ENCODE measurements at places on chromosomes 16 and 17. TPM values are rescaled to one million over a fixed set of nuclear protein-coding genes. Genes with fewer than 3 reads are reported as not detected.

GRCh38 chr17:80813318-80813717 is 178.3 kb upstream of the CHMP6 start:
- DNase-seq = no peak

GRCh38 chr16:84919269-84919668 is 92.1 kb downstream of the ZDHHC7 start:
- no peak for DNase-seq

GRCh38 chr17:36824678-36825101 is 112.6 kb upstream of the LHX1 start:
- no peak for DNase-seq

The CLDN7 gene
- total RNA-seq = 1.2 TPM

DNA sequence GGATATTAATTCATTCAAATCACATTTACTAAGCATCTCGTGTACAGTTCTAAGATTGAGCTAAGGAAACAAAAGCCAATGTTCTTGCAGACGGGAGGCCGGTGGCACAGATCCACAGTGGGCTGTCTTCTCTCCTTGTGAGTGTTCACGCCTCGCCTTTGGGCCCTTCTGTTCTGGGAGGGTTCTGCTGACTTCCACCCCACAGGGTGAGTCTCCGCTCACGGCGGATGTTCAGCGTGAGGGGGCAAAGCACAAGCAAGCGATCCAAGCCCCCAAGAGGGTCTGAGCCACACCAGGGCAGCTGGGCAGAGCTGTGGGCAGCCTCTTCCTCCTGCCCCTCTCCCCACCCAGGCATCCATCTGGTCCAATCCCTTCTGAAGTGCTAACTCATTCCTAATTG is 84.3 kb upstream of the DOC2B start:
- no peak for DNase-seq

DNA sequence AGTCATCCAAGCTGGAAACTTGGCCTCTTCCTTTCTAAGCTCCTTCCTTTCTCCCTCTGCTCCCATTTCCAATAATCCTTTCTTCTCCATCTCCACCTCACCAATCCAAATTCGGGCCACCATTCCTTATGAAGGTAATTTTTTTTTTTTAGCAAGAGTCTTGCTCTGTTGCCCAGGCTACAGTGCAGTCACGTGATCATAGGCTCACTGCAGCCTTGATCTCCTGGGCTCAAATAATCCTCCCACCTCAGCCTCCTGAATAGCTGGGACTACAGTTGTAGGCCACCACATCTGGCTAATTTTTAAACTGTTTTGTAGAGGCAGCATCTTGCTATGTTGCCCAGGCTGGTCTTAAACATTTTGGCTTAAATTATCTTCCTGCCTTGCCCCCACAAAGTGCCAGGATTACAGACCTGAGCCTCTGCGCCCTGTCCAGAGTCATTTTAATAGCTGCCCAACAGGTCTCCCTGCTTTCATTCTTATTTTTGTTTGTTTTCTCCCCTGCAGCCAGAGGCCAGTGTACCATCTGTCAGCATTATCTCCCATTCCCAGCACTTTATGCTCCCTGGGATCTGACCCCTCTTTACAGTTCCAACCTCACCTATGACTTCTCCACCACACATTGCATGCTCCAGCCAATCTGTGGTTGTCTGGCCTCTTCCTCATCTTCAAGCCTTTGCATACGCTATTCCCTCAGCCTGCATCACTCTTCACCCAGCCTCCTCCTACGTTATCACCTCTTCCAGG is 2.3 kb upstream of the GP2 start:
- DNase-seq = no peak

GRCh38 chr16:10929853-10930754 is 12.2 kb downstream of the DEXI start:
- no peak for DNase-seq

The IRX6 gene
- total RNA-seq = 0.57 TPM

GRCh38 chr17:53032861-53033271 is 789.9 kb upstream of the KIF2B start:
- no peak for DNase-seq

The CHST5 gene
- total RNA-seq = 0.27 TPM

- no peak for DNase-seq
Measured at GRCh38 chr17:2089021-2089422, 34.1 kb downstream of the HIC1 start.
